ENCODE measurements at places on chromosomes 12 and 14.

DNA sequence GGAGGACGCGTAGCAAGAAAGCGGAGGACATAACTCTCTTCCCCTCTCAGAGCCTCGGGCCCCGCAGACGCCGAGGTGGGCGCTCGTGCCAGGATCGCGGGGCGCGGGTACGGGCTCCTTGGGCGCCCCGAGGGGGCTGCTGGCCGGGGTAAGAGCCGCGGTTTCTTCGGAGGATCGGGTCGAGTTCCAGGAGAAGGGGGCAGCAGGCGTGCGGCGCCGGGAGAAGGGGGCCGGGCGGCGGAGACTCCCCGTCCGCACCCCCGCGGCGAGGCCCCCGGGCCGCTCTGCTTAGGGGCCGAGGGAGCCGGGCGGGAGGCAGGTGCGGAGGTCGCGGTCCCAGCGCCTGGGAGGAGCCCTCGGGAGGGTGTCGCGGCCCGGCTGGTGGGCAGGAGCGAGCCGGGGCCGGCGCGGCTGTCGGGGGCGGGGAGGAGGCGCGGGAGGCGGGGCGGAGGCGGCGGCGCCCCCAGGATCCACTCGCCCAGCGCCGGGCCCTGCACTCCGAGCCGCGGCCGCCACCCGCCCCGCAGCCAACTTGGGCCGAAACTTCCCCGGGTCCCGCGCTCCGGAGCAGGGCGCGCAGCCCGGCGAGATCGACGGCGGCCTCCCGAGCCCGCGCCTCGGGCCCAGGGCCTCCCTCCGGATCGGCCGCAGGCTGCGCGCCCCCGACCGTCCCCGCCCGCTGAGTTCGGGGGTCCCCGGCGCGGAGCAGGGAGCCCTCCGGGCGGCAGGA, 64.4 kb downstream of the FBXL14 start:
- DNase-seq = no peak

DNA sequence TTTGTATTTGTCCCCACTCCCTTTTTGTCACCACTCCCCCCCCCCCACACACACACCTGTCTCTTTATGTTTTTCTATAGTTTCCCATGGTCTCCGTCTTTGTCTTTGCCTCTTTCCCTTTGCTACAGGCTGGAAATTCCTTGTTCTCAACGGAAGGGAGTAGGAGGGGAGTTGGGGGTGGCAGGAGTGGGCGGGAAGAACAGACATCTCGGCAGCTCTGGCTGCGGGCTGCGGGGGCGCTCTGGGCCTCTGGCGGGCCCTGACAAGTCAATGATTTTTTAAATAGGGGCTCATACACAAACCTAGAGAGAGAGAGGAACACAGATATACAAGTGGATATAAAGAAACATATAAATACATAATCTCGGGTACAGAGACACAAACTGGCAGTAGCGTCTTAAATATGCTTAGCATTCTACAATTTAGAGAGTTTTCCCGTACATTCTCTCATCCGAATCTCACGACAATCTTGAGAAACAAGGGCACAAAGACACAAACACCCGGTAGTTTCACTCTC, 2.4 kb upstream of the NAB2 start:
- no peak for DNase-seq

DNA sequence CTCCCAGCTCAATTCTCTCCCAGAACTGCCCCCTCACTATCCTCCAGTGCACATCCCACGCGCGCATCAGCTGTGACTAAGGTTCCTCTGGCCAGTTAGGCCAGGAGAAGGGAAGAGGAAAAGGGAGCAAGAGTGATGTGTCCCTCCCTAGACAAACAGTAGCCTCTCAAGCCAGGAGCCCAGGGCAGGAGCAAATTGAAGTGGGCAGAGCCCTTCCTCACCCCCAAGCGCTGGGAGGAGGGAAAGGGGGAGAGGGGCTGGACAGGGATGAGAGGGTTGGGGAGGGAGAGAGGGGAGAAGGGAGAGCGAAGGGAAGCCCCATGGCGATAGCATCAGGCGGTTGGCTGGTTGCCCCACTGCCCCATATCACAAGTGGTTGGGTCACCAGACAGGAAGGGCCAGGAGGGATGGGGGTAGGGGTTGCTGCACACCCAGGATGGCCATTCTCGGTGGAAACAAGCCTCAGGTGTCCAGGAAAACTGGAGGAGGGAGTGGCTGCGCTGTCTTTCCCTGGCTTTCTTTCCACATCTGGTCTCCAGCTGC, 1.1 kb downstream of the CD63 start:
- DNase-seq = no peak

- DNase-seq = no peak
Measured at GRCh38 chr12:120668868-120669840, 17.8 kb upstream of the MLEC start.

DNA sequence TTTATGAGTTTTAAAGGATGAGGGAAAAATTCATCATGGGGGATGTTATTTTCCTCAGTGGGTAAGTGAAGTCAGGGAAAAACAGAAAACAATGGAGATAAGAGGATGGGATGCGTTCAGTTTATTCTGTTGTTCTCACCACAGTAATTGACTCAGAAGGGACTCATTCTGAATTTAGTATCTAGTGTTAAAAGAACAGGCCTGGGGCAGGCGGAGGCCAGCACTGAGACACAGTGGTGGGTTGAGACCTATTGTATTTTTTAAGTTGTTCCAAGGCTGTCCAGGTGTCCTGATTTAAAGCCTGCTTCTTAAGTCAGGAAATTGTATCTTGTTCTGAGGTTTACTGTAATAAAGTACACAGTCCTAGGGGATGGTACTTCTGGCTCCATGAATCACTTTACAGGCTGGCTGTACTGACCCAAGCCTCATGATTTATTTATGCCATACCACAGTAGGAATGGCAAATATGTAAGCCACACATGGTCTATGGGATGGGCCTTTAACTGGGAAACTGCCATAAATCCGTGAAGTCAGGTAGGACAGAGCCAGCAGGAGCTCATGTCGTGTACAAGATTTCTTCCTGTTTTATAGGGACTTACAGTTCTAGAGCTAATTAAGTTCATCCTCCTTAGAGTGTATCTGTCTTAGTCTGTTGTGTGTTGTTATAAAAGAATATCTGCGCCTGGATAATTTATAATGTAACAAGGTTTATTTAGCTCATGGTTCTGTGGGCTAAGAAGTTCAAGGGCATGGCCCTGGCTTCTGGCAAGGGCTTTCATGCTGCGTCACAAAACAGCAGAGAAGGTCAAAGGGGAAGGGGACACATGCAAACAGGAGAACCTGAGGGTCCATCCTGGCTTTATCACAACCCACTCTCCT, 244.1 kb downstream of the FBXL14 start:
- no peak for DNase-seq

DNA sequence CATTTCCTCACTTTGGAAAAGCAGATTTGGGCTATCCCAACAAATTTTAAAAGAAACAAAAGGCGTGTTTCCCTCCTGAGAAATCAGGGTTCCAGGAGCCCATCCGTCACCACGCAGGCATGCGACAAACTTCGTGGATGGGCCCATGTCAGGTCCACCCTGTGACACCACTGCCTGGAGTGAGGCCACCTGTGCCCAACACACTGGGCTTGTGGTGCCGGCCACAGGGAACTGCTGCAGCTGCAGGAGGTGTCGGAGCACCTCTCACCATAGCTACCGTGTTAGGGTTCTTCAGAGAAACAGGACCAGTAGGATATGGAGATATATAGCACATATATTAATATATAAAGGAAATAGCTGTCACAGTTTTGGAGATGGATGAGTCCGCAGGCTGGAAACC, 53.0 kb upstream of the BCL11B start:
- no peak for DNase-seq

- DNase-seq = no peak
Measured at GRCh38 chr12:513446-513845, 53.7 kb downstream of the B4GALNT3 start.

- no peak for DNase-seq
Measured at GRCh38 chr14:54556535-54556934, 10.4 kb upstream of the SAMD4A start.

GRCh38 chr12:95169368-95169767, 47.9 kb downstream of the FGD6 start:
- no peak for DNase-seq

GRCh38 chr12:94678379-94678778, 28.0 kb upstream of the TMCC3 start:
- no peak for DNase-seq

DNA sequence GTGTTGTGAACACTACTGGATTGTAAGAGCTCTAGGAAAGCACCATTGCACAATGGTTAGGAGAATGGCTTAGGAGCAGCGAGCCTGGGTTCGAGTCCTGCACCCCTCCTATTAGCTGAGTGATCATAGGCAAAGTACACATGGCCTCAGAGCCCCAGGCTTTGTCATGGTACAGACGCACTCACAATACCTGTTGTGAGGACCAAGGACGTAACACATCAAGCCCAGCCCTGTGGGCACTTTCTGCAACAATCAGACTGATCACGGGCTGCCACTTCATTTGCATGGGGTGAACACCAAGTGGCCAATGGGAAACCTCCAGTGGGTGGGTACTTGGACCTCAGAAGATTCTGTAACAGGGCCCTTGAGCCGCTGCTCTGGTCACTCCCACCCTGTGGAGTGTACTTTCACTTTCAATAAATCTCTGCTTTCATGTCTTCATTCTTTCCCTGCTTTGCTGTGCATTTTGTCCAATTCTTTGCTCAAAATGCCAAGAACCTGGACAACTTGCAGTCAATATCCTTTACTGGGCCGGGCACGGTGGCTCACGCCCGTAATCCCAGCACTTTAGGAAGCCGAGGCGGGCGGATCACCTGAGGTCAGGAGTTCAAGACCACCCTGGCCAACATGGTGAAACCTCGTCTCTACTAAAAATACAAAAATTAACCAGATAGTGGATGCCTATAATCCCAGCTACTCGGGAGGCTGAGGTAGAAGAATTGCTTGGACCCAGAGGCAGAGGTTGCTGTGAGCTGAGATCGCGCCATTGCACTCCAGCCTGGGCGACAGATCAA, 28.2 kb downstream of the GLRX5 start:
- no peak for DNase-seq

DNA sequence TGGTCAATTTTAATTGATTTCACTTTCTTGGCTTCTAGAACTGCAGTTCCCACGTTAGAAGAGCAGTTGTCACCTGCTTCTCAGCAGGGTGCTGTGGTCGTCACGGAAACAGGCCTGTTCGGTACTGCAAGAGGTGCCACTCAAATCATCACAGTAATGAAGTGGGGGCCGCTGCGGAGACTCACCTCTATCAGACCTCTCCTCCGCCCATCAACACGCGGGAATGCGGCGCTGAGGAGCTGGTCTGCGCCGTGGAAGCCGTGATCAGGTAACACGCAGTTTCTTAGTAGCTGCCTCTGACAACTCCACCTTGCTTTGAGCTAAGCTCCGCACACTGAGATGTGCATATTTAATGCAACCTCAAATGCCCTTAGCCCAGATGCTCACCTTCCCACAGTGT, 107.2 kb downstream of the UNC79 start:
- DNase-seq = no peak

DNA sequence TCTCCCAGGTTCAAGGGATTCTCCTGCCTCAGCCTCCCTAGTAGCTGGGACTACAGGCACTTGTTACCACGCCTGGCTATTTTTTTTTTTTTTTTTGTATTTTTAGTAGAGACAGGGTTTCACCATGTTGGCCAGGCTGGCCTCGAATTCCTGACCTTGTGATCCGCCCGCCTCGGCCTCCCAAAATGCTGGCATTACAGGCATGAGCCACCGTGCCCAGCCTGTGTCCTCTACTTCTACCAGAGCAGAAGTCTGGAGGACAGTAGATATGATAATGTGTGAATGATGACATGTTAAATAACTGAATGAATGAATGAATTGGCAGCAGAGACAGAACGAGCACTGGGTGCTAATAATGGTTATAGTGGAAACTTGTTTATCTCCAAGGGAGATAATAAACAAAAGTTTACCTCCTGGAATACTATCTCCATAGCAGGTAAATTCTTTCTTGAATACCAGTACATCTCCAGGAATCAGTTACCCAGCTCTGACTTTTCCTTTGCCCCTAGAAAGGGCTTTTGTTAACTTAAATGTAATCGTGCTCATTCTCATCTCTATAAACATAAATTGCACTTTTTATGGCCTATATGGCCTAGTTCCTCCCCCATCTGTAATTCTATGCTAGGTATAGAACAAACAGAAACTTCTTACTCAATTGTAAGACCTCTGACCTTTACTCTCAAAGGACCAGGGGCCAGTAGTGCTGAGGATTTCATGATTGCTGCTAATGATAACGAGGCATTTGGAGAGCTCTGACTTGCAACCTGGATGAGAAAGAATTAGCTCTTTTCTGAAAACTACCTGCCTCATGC, 7.2 kb upstream of the LGALS3 start:
- DNase-seq = no peak

GRCh38 chr14:104286086-104286485, 147.7 kb downstream of the KIF26A start:
- DNase-seq = no peak

- DNase-seq = no peak
Measured at GRCh38 chr14:50103558-50103957, 12.8 kb downstream of the VCPKMT start.

- no peak for DNase-seq
Measured at GRCh38 chr12:76636121-76636692, 76.6 kb upstream of the OSBPL8 start.

DNA sequence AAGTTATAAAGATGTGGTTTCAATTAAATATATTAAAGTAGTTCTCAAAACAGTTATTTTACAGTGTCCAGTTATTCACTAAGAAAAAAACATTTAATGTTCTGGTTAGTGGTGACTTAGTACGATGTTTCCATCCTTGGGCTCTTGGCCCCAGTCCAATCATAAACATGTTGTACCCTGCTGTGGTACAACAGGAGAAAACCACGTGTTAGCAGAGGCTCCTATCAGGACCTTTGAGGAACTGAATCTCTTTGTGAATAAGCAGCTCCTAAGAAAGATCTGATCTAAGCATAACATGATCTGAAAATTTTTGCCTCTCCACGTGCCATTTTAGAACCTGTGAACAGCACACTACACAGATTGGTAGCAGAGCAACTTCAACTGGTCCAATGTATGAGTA, 234.0 kb downstream of the SYT1 start:
- DNase-seq = no peak

DNA sequence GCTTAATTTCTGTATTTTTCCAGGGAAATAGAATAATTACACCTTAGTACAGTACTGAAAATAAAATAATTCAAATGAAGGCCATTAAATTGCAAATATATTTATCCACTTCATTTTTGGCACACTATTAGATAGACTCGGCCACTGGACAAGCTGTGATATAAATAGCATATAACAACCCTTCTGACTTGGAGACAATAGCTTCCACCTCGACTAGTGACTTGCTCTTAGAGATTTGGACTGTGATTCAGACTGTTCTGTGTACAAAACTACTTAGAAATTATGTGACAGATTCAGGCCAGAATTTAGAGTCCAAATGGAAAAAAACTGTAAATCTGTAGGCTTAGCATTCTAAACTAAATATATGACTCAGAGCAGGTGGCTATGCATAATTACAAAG, 949.9 kb downstream of the LRFN5 start:
- no peak for DNase-seq
